ENCODE measurements at places on chromosomes 13 and 19. TPM values are rescaled to one million over a fixed set of nuclear protein-coding genes. Genes with fewer than 3 reads are reported as not detected.

DNA sequence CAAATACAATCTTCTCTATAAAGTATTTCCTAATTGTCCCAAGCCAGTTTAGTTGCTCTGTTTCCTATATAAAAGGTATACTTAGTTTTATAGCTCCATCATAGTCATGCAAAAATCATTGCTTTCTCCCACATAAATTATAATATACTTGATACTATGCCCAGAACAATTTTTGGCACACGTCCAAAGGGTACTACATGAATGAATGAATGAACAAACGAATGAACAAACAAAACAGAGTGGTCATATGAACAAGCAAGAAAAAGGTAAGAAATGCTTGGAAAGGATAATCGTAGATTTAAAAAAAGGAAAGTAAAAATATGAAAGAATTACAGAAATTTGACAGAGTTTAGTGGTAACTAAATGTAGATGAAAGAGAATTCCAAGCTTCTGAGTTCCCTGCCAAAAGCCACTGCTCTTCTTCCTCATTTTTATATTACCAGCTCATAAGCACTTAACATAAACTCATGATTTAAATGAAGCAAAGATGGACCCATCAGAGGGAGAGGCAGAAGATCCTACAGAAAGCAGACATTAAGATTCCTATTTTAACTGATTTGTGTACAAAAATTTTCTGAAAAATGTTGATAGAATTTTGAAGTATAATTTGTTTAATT, 123.2 kb downstream of the ENOX1 start:
- DNase-seq, result peak; percentile 57

DNA sequence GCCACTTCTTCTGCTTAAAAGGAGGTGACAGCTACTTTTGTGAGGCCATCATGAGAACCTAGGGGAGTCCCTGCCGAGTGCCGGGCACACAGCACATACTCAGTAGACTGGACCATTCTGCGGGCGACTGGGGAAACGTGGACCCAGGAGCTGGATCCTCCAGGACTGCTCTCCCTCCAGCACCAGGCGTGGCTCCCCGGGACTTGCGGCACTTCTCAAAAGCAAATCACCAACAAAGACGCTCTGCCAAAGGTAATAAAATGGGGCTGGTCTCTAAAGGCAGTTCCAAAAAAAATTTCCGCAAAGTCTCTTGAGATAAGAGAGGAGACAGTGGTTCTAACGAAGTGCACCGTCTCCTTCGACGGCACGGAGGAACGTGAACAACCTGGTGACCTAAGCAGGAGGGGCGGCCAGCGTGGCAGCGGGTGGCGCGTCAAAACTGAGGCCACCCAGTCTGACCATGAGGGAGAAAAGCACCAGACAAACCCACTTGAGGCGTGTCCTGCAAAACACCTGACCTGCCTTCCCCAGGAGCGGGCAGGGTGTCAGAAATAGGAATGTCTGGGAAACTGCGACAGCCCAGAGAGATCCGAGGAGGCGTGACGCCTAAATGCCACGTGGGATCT, 1.4 kb upstream of the TMPRSS9 start:
- no peak for DNase-seq

DNA sequence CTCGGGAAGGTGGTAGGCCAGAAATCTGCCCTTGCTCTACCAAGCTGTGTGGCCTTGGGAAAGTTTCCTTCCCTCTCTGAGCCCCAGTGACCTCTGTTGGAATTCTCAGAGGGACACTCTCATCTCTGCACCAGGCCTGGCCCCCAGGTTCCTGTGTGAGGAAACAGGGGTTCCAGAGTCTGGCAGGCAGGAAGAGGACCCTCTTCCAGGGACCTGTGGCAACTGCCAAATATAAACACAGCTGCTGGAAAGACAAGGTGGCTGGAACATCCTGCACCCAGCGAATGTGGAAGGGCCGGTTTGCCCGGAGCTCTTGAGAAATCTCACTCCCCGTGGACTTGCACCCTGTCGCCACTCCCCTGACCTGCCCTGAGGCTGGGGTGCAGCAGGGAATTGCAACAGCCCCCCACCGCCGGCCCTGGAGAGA, 52.8 kb downstream of the GADD45B start:
- DNase-seq, result no peak

GRCh38 chr13:51828730-51829567, 16.0 kb downstream of the TMEM272 start:
- DNase-seq, result no peak

The IGFLR1 gene
- 0.75 TPM for polyA plus RNA-seq

The CD209 gene
- not detected for polyA plus RNA-seq

- DNase-seq, result peak; percentile 31
Measured at GRCh38 chr19:3304871-3305423, 61.4 kb upstream of the NFIC start.

GRCh38 chr13:91845612-91846011, 447.2 kb downstream of the GPC5 start:
- no peak for DNase-seq

DNA sequence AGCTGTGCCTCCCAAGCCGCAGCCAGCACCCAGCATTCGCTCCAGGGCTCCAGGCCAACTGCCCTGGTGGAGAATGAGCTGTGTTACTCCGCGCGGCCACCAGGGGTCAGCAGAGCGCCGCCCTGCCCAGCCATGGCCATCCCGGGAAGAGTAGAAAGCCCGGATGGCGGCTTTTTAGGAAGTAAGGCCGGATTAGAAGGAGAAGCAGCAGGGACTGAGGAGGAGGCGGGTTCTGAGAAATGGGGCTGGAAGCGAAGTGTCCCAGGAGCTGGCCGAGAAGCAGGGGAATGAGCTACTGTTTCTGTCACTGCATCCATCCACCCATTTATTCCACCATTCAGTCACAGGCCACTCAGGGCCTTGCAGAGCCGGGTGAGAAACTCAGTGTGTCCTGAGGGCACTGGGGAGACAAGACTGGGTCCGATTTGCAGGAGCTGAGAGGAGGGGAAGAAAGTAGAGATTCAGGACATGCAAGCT, 6.6 kb upstream of the NPAS1 start:
- DNase-seq, result peak; percentile 45
